Kidney (tissue), 22 donors: ENCODE measurements at places on chromosomes 7 and 10. TPM values are rescaled to one million over a fixed set of nuclear protein-coding genes. Genes with fewer than 3 reads are reported as not detected.

Gene AOAH
- polyA plus RNA-seq, result 2.7 TPM

Gene CAV2
- 23.1 TPM for polyA plus RNA-seq

Gene VWDE
- 0.69 TPM for polyA plus RNA-seq

Gene TMEM178B
- polyA plus RNA-seq, result 0.58 TPM

Gene MAT1A
- 2.9 TPM for polyA plus RNA-seq

Gene MORN4
- polyA plus RNA-seq, result 21.2 TPM

Gene FAM237B
- not detected for polyA plus RNA-seq

Gene HHEX
- polyA plus RNA-seq, result 3.1 TPM

Gene CCDC136
- polyA plus RNA-seq, result 1.4 TPM

Gene SPDYE2
- polyA plus RNA-seq, result not detected

Gene ECHDC3
- polyA plus RNA-seq, result 132 TPM

Gene GNGT1
- not detected for polyA plus RNA-seq

Gene NYAP1
- polyA plus RNA-seq, result 0.69 TPM
